ENCODE measurements at places on chromosomes 2 and 18. TPM values are rescaled to one million over a fixed set of nuclear protein-coding genes. Genes with fewer than 3 reads are reported as not detected.

DNA sequence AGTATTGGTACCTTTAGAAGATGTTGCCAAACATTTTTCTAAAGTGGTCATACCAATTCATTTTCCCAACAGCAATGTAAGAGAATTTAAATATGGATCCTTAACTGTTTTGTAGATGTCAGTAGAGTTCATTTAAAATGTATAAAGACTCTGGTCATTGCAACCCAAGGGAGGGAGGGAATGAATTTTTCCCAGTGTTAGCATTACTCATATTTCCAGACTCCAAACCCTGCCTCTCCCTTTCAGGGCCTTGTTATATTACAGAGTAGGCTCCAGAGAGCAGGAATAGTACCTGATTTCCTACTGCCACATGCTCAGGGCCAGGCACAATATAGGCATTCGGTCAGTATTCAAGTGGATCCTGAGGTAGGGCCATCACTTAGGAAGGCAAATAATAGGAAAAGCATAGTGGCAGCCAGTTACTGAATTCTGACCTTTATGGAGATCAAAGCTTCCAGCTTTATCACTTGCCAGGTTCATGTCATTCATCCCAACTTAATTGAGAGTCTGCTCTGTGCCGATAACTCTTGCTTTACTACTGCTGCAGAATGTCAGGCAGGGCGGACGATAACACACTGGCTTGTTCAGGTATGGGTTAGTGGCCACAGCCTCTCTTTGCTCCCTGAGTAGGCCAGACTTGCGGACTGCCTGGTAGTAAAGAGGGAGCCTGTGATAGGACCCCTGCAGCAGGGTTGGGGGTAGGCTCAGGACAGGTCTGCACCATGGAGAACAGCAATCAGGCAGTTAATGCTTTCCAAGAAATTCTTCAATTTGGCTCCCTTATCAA, 75.3 kb downstream of the OSBPL6 start:
- peaks cover 9% of the 10 kb centered on the region for H3K4me1 ChIP-seq
- H3K27me3 ChIP-seq = no peaks in the 10 kb centered on the region
- H3K4me3 ChIP-seq = no peak overlapping the region

DNA sequence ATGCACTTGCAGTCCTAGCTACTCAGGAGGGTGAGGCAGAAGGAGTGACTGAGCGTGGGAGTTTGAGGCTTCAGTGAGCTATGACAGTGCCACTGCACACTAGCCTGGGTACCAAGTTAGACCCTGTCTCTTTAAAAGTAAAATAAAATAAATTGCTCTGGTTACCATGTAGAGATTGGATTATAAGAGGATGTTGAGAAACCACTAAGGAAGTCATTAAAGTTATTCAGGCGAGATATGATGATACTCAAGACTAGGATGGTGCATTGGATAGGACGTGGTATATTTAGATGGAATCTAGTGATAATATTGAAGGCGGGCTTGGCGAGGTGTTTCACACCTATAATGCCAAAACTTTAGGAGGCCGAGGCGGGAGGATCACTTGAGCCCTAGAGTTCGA, 50.6 kb downstream of the BMPR2 start:
- no peak overlapping the region for H3K4me3 ChIP-seq
- no peaks in the 10 kb centered on the region for H3K4me1 ChIP-seq
- H3K36me3 ChIP-seq = peaks cover 39% of the 10 kb centered on the region
- no peak overlapping the region for H3K27ac ChIP-seq

DNA sequence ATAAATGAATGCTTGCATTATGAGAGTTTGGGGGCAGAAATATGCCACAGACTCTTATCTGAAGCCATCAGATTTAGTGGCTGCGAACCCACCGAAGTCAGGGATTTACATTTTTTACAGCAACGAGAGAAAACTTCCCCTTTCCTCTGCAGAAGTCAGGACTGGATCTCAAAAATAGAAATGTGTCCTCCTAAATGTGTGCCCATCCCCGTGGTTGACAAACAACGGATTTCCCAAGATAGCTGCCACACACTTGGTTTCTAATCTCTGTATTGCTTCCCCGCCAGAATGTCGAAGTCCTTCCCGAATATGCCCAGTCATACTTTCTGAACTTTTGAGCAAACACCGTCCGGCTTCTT, 879 bp upstream of the ADAM23 start:
- no peaks in the 10 kb centered on the region for H3K36me3 ChIP-seq
- no peak overlapping the region for H3K27ac ChIP-seq
- H3K4me3 ChIP-seq = peak overlapping the region; percentile 78
- no peaks in the 10 kb centered on the region for H3K4me1 ChIP-seq

DNA sequence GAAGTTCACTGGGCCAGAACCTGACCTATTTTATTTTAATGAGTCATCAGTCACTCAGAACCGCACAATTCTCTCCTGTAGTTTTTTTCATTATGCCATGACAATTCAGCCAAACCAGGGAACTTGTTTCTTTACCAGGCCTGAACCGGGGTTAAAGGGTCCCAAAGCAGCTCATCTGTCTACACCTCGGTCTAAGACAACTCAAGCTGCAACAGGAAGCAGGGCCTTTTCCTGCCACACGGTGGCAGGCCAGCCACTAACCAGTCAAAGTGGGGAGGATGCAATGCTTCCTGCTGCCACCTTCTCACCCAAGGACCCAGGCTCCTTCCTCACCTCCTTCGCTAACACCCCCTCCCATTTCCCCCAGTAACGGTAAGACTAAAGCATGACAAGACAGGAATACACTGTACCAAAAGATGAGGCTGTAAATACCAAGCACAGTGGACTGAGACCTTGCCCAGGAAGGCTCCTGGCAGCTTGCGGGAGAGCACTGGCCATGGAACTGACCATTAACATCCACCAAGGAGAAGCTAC, 56.7 kb upstream of the ACKR3 start:
- H3K36me3 ChIP-seq = no peaks in the 10 kb centered on the region
- H3K27me3 ChIP-seq = no peaks in the 10 kb centered on the region
- H3K4me3 ChIP-seq = no peak overlapping the region

- no peaks in the 10 kb centered on the region for H3K27me3 ChIP-seq
- no peaks in the 10 kb centered on the region for H3K36me3 ChIP-seq
- no peaks in the 10 kb centered on the region for H3K4me1 ChIP-seq
These were observed 662.6 kb upstream of the ACVR2A start for GRCh38 chr2:147182260-147182659.

- no peak overlapping the region for H3K4me3 ChIP-seq
- no peaks in the 10 kb centered on the region for H3K4me1 ChIP-seq
- no peak for DNase-seq
- no peaks in the 10 kb centered on the region for H3K27me3 ChIP-seq
- H3K27ac ChIP-seq = no peak overlapping the region
- no peaks in the 10 kb centered on the region for H3K36me3 ChIP-seq
These were observed 506.8 kb upstream of the ZEB2 start for GRCh38 chr2:145026456-145027455.

GRCh38 chr2:207256476-207257207, 90.9 kb upstream of the KLF7 start:
- no peak overlapping the region for H3K4me3 ChIP-seq
- no peaks in the 10 kb centered on the region for H3K36me3 ChIP-seq
- no peaks in the 10 kb centered on the region for H3K27me3 ChIP-seq
- peaks cover 16% of the 10 kb centered on the region for H3K4me1 ChIP-seq
- peak; percentile 52 for DNase-seq
- H3K27ac ChIP-seq = peak overlapping the region; percentile 94

DNA sequence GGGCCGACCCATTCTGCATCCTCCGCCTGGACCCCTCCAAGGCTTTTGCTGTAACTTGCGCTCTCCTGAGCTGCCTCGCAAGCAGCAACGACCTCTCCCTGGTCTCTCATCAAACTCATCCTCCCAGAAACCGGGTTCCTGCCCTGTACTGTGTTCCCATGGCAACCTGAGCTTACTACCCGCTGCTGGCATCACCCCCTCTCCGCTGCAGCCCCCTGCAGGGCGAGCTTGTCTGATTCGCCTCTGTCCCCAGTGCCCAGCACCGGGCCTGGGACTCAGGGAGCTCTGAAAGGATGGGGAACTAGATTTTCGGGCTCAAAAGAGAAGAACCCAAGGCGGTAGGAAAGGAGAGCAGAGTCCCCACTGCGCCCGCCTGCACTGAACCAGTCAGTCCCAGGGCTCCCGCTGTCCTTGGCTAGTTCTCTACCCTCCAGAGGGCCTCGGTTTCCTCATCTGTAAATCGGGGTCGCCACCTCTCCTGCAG, 463 bp downstream of the HS1BP3 start:
- peak overlapping the region; percentile 56 for H3K27ac ChIP-seq
- no peaks in the 10 kb centered on the region for H3K36me3 ChIP-seq
- no peaks in the 10 kb centered on the region for H3K4me1 ChIP-seq
- H3K4me3 ChIP-seq = peak overlapping the region; percentile 88
- DNase-seq = peak; percentile 75

DNA sequence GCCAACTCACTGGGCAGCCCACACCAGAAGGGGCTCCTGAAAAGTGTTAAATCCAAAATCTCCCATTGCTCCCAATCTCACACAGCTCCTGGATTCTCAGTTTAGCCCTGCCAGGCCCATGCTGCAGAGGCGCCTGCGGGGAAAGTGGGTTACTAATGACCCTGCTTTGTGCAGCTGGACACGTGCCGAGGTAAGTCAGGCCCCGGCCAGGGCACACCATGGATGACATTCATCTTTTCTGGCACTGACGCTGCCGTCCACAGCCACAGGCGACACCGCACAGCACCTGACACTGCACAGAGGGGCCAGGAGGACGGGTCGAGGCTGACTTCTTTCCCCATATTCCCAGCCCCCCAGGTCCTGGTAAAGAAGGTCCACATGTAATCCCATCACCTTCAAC, 193.5 kb downstream of the EIPR1 start:
- no peak overlapping the region for H3K27ac ChIP-seq
- H3K4me3 ChIP-seq = no peak overlapping the region
- H3K27me3 ChIP-seq = no peaks in the 10 kb centered on the region
- no peaks in the 10 kb centered on the region for H3K4me1 ChIP-seq
- H3K36me3 ChIP-seq = no peaks in the 10 kb centered on the region
- no peak for DNase-seq

- no peak for DNase-seq
- H3K27ac ChIP-seq = peak overlapping the region; percentile 19
- no peaks in the 10 kb centered on the region for H3K27me3 ChIP-seq
These were observed 4.0 kb downstream of the BAZ2B start for GRCh38 chr2:159612255-159612901.

DNA sequence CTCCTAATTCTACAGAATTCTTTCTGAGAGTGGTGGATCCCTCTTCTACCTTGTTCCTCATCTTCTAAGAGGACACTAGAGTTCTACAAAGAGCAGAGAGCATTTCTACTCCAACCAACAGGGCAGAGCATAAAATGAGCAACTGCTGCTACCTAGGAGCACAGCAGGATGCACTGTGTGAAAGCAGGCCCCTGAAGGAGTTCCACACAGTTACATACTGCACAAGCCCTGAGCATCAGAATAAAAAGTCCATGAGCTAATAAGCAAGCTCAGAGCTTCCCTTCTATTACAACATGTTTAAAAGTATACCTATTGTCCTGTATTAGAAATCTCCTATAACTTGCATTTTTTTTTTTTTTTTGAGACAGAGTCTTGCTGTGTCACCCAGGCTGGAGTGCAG, 8.4 kb downstream of the FHL2 start:
- H3K36me3 ChIP-seq = peaks cover 28% of the 10 kb centered on the region
- no peaks in the 10 kb centered on the region for H3K27me3 ChIP-seq
- H3K4me1 ChIP-seq = no peaks in the 10 kb centered on the region
- H3K27ac ChIP-seq = no peak overlapping the region

NEMP2 gene
- 8.0 TPM for total RNA-seq

RAB6C gene
- 0.24 TPM for total RNA-seq

LYPD6 gene
- total RNA-seq = 10.2 TPM

R3HDM1 gene
- total RNA-seq = 49.8 TPM

LBX2 gene
- 1.6 TPM for total RNA-seq

DSG2 gene
- total RNA-seq = 144 TPM

SULT6B1 gene
- total RNA-seq = not detected

RAPGEF4 gene
- total RNA-seq = 0.77 TPM

ITGB6 gene
- total RNA-seq = 0.24 TPM

FIGN gene
- 18.6 TPM for total RNA-seq

DUSP19 gene
- total RNA-seq = 1.7 TPM

PLB1 gene
- 0.77 TPM for total RNA-seq

All from endodermal cell (in vitro differentiated cells).